ENCODE measurements at places on chromosomes 6 and 20.

GRCh38 chr6:149170564-149171452 lies 146.7 kb upstream of the TAB2 start:
- peak; percentile 88 for DNase-seq

- DNase-seq, result no peak
Observed at GRCh38 chr6:122676146-122676545, 65.9 kb downstream of the PKIB start.

DNA sequence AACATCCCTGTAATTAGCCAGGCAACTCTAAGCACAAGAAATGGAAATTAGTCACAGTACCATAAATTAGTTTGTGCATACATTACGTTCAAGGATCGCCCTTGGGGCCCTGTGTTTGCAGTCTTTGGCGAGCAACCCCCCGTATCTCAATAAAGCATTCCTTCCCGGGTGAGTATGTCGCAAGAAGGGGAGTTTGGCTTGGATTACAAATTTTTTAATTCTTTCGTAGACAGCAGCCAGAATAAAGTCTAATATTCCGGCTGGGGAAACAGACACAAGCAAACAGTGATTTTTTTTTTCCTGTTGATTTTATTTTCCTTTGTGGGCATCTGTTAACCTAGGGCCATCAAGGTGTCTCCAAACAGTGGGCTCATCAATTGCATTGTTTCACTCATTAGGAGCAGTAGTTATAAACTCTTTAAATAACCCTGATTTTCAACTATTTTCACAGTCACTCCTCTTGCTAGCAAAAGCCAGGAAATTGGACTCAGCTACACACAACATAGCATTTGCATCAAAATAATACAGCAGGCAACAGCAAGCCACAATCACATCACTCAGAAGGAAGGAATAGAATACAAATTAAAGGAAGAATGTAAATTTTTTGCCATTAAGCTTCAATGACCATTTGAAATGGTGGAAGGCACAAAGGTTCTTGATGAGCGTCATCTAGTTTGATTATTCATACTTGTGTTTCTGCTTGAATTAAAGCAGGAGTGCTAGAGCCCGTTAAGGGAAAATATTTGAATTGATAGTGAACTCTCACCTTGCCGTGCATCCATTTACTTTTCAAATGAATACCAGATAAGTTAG lies 85.3 kb downstream of the LINC00237 start:
- DNase-seq, result no peak

- no peak for DNase-seq
Observed at GRCh38 chr20:23374441-23374840, 12.5 kb downstream of the GZF1 start.

DNA sequence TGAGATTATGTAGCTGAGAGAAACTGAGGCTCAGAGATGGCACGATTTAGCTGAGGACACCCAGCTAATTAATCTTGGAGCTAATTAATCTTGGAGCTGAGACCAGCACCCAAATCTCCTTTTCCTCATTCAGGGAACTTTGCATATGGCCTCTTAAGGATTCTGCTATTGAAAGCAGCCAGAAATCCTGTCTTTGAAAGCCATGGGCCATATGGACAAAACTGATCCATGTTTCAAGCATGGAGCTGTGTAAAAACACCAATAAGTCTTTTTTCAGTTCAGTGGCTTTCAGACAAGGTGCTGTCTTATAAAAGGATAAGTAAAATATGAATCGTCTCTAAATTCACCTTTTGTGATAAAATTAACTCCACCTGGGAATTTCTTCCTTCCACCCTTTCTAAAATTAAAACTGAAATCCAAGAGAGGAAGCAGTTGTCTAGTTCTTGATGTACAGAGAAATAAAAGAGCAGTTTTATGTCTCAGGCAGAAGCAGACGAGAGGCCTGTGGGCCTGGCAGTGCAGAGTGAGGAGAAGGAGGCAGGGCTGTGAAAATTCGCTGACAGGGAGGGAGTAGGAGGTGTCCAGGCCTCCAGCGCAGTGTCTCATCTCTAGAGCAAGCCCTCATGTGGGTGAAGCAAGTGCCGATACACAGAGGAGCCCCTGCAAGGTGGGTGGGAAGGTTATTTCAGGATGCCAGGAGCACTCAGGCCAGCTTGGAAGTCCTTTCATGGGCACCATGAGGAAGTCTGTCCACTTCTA lies 266.9 kb downstream of the UST start:
- no peak for DNase-seq

DNA sequence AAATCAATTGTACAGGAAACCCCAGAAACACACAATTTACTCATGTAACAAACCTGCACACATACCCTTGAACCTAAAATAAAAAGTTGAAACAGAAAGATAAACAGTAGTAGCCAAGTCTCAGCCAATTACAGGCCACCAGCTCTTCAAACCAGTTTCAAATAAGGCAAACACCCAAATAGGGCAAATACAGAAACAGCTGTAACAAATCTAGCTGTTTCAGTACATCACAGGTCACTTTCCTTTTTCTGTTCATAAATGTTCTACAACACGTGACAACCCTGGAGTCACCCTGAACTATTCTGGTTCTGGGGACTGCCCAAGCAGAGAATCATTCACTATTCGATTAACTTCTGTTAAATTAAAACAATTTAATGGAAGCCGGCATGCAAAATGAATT lies 329.0 kb downstream of the GJA1 start:
- DNase-seq, result no peak

DNA sequence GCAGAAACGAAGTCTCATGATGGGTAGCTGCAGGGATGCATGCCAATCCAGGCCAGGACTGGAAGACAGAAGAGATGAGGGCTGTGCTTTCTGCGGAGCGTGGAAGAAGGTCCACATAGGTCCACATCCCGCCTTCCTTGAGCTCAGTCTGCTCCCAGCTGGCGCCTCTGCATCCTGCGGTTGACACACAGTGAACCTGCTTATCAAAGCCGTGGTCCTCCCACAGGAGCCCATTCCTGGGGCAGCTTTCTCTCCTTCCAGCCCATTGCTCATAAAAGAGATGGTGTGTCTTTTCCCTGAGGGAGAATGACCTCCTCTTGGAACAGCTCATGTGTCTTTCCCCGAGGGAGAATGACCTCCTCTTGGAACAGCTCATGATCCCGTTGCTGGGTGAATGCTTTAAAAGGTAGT lies 225.4 kb downstream of the CDH4 start:
- DNase-seq, result no peak

GRCh38 chr20:45313065-45313695 lies 5.1 kb upstream of the MATN4 start:
- DNase-seq, result no peak

GRCh38 chr20:58458342-58459057 lies 56.7 kb downstream of the APCDD1L start:
- no peak for DNase-seq

All from inflammatory macrophage treated with lipopolysaccharide for 1 hour (primary cell).